ENCODE measurements at places on chromosomes 7 and 10.
A peak's percentile ranks its signal among the peaks of the same experiment; 100 is the strongest.

GRCh38 chr7:149635561-149636329 lies 137.6 kb downstream of the ZNF467 start:
- DNase-seq: no peak

GRCh38 chr7:50164559-50165170 lies 71.6 kb upstream of the ZPBP start:
- no peak for DNase-seq

GRCh38 chr10:99450624-99451498 lies 20.4 kb upstream of the GOT1 start:
- DNase-seq: no peak

DNA sequence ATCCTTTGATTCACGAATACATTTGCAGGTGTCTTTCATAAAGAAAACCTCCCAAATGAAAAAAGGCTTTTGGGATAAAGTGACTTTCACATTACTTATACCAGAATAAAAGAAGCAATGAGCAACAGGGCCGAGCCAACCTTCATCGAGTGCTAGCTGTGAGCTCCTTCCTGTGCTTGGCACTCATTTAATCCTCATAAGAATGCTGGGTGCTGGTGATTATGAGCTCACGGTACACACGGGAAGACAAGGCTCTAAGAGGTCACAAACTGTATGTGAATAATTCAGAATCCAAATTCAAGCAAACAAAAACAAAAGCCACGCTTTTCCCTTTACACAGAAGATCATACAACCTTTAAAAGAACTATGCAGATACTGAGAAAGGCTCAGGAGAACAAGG lies 156.2 kb downstream of the COBL start:
- no peak for DNase-seq

DNA sequence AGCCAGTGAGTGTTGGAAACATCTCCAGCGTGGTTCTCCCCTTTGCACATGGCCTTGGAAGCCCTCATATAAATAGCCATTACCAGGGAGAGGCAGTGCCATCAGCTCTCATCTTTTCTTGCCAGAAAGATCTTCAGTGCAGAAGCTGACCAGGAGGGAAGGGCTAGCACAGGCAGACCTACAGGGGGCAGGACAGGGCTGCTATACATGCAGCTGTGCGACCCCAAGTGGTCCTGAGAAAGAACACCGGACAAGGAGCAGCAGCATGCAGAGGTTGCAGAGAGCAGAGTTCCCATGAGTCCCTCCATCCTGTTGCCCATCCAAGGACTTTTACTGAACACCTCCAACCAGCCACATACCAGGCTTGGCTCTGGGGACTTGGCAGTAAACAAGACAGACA lies 17.1 kb downstream of the GRID1 start:
- no peak for DNase-seq

DNA sequence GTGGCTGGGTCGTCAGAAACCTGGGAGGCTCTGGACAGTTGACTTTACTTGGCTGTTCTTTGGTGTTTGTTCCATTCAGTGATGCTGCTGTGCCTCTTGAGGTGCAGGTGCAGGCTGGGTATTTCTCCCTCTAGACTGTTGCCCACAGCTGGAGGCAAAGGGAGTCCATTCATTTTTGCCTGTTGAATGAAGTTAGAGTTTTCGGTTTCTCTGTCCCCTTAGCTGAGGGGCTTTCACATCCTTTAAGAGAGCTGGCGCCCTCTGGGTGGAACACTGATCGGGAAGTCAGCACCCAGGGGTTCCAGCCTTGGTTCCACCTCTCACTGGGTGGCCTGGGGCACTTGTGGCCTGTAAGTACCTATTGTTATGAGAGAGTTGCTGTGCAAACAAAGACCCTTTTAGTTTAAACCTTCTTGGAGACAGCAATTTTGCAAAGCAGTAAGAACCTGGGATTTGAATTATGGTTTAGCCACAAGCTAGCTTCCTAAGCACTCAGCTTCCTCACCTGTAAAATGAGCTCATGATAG lies 67.2 kb downstream of the GRK5 start:
- DNase-seq: no peak

DNA sequence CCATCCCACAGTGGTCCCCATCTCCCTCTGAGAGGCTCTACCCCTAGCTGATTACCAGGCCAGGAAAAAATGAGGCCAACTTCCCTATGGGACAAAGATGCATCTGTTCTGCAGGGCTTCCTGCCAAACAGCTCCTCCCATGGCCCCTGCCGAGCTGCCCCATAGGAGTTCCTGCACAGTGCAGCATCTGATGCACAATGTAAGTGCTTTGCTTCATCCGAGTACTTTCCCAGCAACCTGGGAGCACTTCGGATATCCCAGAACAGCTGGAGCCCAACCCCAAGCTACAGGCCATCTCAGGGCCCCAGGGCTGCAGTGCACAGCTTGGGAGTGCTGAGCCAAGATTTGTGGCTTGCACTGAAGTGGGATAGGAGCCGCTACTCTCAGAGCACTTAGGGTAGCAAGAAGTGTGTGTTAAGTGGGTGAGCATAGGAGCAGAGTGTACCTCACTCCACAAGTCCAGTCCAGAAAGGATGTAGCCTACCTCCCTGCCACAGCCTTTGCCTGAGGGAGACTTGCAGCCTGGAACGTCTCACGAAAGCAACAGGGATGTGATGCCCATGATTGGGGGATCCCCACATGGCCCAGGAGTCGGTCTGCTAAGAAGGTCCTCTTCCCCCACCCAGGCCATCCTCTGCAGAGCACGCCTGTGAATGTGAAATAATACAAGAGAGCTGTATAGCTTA lies 209.6 kb upstream of the VWC2 start:
- DNase-seq: no peak

DNA sequence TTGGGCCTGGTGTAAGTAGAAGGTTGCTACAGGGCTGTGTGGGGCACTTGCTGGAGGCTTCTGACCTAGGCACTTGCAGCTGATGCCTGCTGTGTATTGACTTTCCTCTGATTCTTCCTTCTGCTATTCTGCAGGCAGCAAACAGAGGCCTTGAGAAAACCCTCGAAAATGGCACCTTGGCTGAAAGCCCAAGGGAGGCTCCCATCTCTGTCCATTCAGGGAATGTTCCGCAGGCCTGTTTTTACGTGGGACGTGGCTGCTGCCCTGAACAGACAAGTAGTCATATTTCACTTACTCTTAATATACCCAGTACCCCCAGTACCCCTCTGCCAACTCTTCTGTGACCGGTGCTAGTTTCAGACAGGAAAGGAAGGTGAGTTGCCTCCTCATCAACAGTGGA lies 664.7 kb downstream of the INHBA start:
- peak; percentile 31 for DNase-seq

GRCh38 chr7:46832136-46832535 lies 749.8 kb downstream of the TNS3 start:
- DNase-seq: no peak

DNA sequence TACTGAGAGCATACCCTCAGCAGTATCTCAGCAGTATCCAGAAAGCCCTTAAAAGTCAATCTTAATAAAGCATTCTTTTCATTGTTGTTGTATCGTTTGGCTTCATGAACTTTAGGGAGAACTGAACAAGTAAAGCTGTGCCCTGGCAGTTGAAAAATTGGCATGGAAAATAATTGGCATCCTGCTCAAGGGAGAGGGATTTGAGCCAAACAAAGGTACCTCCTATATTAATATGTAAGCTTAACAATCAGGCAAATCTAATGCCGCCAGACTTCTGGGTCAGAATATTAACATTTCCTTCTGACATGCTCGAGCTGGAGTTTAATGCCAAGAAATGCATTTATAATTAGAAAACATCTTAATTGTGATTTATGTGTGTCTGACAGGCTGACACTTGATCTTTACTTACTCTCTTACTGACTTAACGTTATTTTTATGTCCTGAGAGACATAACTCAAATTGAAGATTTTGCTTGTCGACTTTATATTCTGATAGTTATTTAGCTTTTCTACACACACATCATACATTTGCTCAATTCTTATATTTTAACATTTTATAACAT lies 42.1 kb upstream of the PCDH15 start:
- DNase-seq: no peak

GRCh38 chr7:55065511-55066229 lies 46.9 kb downstream of the EGFR start:
- DNase-seq: peak; percentile 90

DNA sequence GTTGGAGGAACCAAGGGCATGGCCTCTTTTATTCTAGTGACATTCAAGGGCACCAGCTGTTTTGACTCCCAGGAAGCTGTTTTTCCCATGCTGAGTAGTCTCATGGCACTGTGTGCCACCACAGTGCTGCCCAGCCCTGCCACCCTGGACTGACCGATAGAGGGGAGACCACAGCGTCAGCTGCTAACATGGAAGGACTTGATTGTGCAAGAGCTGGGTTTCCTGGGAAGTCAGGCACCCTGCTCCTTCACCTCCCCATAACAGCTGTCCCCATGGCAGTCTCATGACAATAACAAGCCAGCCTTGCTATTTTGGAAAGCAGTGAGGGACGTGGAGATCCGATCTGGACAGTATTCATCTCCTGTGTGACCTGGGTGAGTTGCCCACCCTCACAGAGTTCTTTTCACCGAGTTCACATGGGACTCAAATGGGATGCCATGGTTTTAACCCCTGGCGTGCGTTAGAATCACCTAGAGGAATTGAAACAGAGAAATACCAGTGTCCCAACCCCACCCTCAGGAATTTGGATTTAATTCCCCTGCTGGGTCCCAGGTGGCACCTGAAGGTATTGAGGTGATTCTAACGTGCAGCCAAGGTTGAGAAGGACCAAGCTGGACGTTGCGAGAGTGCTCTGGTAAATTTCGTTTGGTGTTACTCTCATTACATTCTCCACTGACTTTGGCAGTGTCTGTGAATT lies 174.8 kb downstream of the CELF2 start:
- DNase-seq: peak; percentile 96

DNA sequence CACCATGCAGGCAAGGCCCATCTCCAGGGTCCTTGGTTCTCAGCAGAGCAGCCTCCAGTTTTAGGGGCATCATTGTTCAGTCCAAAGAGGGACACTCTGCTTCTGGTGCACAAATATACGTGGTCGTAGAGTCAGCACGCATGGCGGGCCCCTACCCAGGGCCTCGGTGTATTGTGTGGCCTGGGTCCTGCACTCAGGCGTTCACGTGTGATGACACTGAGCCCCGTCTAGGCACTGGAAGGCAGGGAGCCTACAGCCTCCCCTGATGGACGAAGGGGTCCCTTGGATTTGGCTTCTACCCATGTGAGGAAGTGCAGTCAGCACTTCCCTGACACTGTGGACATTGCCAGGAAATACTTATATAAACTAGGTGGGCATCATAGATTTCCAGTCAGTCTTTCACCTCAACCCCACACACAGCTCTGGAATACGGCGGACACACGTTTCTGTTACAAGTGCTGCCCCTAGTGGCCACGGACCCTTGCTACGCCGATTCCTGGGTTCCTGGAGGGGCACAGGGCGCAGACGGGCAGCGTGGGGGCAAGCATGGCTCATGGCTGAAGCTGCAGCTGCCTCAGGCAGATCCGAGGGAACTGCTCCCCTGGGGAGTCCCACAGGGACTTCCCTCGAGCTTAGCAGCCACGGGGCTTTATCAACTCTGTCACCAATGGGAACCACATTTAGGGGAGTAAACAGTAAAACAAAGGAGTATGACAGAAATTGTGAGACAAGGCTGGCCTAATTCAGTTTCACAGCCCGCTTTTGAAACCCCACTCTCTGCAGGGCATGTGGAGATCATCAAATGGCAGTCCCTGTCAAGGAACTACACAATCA lies 25.4 kb downstream of the AIFM2 start:
- no peak for DNase-seq

GRCh38 chr7:78530351-78530750 lies 731.8 kb downstream of the PHTF2 start:
- DNase-seq: peak; percentile 47

- DNase-seq: no peak
Measured at GRCh38 chr10:131177431-131178327, 133.8 kb downstream of the TCERG1L start.

DNA sequence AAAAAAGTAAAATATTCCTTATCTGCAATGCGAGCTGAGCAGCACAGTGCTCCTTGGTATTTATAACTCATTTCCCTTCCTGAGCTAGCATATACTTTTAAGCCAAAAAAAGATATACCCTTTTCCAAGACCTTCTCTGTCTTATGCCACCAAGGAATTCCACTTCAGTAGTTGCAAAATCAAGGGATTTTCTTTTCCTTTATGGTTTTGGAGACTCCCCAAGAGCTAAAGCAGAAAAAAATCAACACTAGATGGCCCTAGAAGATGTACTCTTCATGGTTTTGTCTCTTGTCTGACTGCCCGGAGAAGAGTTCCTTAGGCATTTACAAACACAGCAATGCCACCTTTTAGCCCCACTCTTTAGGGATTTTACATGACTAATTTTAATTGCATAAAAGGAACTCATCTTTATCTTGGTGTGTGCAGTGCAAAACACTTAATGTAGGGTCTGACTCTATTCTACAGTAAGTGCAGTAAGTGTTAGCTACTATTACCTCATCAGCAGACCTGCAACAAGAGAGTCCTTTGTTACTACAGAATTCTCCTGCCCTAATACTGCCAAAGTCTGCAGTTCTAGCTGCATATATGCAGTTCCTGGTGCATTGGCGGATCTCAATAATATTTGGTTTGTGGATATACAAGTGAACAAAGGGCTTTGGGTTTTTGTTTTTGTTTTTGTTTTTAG lies 443.3 kb downstream of the GFRA1 start:
- peak; percentile 45 for DNase-seq

DNA sequence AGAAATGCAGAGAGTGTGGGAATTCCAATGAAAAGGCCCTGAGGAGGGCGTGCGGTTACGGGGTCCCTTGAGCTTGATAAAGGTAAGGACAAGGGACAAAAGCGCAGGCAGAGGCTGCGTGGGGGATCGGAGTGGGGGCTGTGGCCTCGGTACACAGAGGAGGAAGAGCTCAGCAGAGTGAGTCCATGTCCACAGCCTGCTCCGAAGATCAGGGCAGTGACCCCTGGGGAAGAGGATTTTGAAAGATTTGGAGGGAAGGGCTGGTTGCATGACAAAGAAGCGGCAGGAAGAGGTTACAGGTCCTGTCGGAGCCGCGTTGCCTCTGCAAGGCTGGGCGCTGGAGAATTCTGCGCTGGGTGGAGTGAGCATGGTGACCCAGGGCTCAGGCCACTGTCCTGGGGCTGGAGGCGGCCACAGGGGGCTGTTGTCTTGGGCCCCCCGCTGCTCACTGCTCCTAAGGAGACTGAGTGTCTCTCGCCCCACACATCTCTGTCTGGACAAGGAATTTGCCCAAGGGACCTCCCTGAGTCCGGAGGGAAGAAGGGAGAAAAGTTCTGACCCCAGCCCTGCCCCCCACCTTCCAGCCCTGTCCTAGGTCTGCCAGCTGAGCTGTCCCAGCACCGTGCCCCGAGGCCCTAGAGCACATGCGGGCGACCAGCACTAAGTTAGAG lies 69.8 kb upstream of the INSIG1 start:
- DNase-seq: no peak

GRCh38 chr10:7546385-7546967 lies 120.3 kb downstream of the ITIH5 start:
- no peak for DNase-seq

GRCh38 chr7:15687546-15688278 lies 1.2 kb upstream of the MEOX2 start:
- no peak for DNase-seq
